ENCODE measurements at places on chromosomes 7 and 10. TPM values are rescaled to one million over a fixed set of nuclear protein-coding genes. Genes with fewer than 3 reads are reported as not detected.

CDK1 gene
- 5.7 TPM for total RNA-seq

DNA sequence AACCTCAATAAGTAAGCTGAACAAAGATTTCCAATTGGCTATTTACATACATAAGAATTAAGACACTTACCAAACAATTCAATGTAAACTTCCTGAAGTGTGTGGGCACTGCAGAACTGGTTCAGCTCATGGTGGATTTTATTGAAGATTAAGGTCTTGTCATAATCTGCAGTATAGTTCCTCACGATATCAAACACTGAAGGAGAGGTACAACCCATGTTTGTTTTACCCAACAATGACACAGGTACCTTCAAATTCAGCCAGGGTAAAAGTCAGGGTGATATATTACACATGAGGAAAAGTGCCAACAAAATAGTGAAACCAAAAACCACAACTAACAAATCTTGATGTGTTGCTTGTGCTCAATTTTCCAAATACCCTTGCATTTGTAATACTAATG lies 10.0 kb downstream of the ERLIN1 start:
- no peak for DNase-seq

OR2A5 gene
- not detected for total RNA-seq

GRCh38 chr7:24863626-24864025 lies 106.4 kb upstream of the GSDME start:
- no peak for DNase-seq

GRCh38 chr10:127194111-127194510 lies 2.3 kb downstream of the INSYN2A start:
- DNase-seq: no peak

LDB3 gene
- total RNA-seq: 10.8 TPM

ATG9B gene
- 0.18 TPM for total RNA-seq

AKR1C4 gene
- total RNA-seq: not detected

DNA sequence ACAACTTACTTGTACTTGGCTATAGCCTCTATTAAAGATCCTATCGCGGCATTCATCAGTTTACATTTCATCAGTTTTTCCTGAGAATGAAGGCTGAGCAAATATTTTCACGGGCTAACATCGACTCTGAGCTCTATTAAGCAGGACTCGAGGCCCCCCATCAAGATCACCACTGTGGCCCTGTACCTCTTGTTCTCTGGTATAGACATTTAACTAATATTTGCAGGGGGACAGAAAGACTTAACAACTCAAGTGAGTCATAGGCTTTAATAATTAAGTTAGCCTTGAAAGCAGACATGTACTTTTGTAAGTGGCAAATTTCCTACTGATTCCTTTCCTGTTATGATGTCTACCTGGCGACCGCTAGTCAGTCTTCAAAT lies 45.4 kb downstream of the DOCK4 start:
- DNase-seq: peak; percentile 26

RAB11FIP2 gene
- 14.3 TPM for total RNA-seq

GRCh38 chr7:113159746-113160339 lies 41.5 kb upstream of the SMIM30 start:
- no peak for DNase-seq

HILPDA gene
- 6.9 TPM for total RNA-seq

ZNF33A gene
- 24.9 TPM for total RNA-seq

CCDC3 gene
- 41.8 TPM for total RNA-seq

- DNase-seq: no peak
Measured at GRCh38 chr7:158274996-158275395, 312.6 kb downstream of the PTPRN2 start.

PLAC9 gene
- total RNA-seq: 14.7 TPM

GRCh38 chr7:113207931-113208330 lies 89.6 kb upstream of the SMIM30 start:
- DNase-seq: no peak

DNA sequence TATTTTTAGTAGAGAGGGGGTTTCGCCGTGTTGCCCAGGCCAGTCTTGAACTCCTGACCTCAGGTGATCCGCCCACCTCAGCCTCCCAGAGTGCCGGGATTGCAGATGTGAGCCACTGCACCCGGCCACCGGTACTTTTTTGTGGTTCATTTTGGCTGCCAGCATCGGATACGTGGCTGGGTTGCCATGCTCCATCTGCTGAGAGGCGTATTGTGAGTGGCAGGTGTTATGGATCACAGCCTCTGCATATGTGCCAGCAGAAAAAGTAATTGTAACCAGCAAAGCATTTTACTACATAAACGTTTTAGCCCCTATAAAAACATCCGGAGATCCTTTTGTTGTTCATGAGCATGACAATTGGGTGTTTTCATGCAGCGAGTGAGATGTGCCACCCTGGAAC lies 7.1 kb downstream of the FOXK1 start:
- no peak for DNase-seq

TUBAL3 gene
- not detected for total RNA-seq

DNA sequence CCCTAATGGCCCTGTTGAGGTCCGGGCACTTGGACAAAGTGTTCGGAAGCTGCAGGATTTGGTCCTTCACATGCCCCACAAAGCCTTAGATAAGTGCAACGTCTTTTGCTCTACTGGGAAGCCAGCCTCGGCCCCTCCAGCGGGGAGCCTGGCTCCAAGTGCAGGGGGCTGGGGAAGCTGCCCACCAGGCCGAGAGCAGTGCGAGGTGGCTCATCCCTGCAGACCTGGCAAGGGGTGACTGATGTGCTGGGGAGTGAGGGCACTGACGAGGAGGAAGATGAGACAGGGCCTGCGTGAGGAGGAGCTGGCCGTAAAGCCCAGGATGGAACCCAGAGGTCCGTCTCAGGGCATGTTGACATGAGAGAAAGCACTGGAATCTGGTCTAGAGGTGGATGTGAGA lies 135.8 kb upstream of the NPS start:
- DNase-seq: no peak

DNA sequence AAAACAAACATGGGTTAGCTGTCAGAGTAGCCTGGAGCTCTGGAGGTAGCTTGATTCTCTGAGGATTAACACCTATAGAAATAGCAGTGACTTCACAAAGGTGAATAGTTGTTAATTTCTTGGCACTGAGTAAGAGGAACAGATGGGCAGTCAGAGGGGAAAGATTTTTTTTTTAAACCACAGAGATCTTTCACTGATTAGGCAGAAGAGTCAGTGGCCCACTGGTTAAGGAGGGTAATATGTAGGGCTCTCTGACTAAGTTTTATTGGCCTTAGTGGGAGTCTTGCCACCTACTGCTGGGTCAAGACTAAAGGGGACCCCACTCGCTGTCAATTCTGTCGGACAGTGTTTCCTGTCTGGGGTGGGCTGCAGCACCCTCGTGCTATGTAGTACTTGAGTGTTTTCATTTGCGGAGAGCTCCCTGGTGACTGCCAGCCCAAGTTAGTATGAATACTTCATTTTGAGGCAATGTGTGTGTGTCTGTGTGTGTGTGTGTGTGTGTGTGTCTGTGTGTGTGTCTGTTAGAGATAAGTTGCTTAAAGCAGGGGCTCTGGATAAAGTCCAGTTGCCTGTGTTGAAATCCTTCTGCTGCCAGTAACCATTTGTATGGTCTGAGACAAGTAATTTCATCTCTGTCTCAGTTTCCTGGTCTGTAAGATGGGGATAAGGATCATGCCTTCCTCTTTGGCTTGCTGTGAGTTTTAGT lies 145.2 kb downstream of the ARID5B start:
- no peak for DNase-seq

PTEN gene
- total RNA-seq: 90.2 TPM

TLL2 gene
- 0.32 TPM for total RNA-seq

EBLN1 gene
- total RNA-seq: not detected

DNA sequence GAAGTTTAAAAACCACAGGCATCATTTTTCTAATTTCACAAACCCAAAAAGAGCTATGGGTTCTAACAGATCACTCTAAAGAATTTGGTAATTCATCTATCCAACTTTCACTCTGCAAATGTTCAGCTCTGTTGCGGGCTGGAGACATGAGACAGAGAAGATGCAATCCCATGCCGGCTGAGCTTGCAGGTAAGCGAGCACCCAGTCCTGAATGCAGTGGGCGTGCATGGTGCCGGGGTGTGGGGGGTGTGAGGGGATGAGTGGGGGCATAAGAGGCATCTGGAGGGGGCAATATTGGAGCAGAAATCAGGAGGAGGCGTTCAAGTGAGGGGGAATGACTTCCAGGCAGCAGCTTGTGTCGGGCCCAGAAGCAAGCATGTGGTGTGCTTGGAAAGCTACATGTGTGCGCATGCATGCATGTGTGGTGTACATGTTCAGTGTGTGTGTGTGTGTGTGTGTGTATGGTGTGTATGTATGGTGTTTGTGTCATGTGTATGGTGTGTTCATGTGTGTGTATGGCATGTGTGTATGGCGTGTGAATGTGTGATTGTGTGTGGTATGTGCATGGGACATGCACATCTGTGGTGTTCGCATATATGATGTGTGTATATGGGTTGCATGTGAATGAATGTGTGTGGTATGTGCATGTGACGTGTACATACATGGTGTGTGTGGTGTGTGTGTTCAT lies 172.9 kb downstream of the PRKCQ start:
- DNase-seq: no peak

CHN2 gene
- total RNA-seq: 29.1 TPM

DNA sequence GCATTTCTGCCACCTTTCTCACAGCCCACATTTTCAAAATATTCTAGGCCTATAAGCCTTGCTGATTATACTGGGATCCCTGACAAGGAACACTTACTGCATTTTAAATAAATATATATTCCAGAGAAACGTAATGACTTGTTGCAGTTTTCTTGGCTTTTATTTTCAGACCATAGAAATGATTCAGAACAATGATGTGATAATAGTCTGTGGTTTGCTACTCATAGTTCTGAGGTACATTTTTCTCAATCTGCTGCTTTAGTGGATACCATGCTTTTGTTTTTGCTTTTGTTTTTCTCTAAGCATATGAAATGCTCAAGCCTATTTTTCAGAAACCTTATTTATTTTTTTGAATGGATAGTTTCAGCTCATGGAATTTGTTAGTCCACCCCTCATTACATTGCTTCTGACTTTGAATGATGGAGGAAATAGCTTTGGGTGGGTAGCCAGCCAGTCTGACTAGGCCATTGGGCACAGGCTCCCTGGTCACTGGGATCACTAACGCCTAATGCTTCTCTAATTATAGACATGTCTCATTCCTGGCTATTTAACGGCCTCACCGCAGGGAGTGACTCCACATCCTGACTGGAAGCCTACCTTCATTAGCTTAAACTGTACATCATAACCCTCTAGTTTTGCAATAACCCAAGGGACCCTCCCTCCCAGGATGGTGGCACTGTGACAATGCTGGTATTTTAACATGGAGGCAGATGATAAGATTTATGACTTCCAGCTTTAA lies 66.1 kb downstream of the MBL2 start:
- DNase-seq: no peak

- DNase-seq: no peak
Measured at GRCh38 chr10:84356928-84357327, 28.5 kb downstream of the CCSER2 start.

GRCh38 chr7:39383136-39383535 lies 183.1 kb upstream of the YAE1 start:
- no peak for DNase-seq

DNA sequence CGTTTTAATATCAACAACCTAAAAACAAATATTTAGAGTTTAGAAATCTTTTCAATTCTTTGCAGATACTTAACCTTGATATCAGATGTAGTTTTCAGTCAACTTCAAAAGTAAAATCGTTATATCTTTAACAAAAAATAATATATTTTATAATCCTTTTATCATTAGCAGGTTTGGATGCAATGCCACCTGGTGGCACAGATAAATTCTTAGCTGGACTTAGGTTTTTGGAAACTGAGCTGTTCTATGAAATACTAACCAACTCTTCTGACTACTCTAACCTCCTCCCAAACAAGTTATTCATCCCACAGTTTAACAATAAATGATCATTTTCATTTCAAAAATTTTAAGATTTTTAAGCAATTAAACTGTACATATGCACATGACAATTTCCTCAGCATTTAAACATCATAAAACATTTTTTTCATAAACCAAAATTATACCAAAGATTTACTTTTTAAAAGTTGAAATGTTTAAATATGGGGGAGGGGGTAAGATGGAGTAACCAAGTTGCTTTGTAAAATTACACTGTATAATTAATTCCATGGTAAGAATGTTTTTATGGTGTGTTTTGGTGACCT lies 56.9 kb downstream of the HIBADH start:
- DNase-seq: no peak

GRCh38 chr7:129376778-129377700 lies 57.2 kb upstream of the STRIP2 start:
- DNase-seq: no peak

CHRM2 gene
- 0.40 TPM for total RNA-seq

DNA sequence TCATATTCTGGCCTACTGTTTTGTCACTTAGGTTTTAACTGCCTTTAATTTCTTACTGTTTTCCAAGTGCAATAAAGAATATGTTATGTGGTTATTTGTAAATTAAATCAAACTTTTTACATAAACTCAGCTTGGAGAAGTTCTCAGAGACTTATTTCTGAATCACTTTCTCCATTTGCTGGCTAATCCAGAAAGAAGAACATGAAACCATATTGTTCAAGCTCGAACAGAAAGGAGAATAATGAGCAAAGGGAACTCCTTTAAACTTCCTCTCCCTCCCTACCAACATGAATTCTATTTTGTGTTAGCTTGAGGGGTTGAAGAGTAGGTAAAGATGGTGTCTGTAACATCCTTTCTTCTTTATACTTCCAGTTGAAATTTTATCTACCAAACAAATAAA lies 52.3 kb downstream of the SHTN1 start:
- no peak for DNase-seq

- DNase-seq: peak; percentile 37
Measured at GRCh38 chr7:131105294-131105798, 222.3 kb upstream of the MKLN1 start.

DNA sequence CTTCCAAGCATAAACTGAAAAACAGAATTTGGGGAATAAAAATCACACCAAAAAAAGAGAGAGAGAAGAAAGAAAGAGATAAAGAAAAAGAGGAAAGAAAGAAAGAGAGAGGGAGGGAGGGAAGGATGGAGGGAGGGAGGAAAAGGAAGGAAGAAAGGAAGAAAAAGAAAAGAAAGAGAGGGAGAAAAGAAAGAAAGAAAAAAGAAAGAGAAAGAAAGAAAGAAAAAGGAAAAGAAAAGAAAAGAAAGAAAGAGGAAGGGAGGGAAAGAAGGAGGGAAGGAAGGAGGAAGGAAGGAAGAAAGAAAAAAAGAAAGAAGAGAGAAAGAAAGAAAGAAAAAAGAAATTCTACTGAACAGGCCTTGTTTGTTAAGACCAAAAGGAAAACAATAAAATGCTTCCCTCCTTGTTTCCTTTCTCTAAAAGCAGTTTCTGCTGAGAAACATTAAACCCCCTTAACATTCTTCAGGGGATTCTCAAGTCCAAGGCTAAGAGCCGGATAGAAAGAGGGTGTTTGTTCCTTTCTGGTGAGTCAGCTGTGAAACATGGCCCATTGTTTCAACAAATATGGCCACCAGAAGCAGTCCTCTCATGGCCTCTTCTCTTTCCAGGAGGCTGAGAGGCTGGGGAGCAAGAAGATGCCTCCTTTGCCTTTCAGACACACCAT lies 46.9 kb upstream of the GPAM start:
- DNase-seq: no peak

CDCA7L gene
- total RNA-seq: 17.7 TPM

Measured in prostate gland (tissue), 2 donors.